Activated gamma-delta T cell (primary cell): ENCODE measurements at places on chromosomes 4 and X.

GRCh38 chrX:136878423-136878822, 2.1 kb downstream of the RBMX start:
- no peak for DNase-seq

DNA sequence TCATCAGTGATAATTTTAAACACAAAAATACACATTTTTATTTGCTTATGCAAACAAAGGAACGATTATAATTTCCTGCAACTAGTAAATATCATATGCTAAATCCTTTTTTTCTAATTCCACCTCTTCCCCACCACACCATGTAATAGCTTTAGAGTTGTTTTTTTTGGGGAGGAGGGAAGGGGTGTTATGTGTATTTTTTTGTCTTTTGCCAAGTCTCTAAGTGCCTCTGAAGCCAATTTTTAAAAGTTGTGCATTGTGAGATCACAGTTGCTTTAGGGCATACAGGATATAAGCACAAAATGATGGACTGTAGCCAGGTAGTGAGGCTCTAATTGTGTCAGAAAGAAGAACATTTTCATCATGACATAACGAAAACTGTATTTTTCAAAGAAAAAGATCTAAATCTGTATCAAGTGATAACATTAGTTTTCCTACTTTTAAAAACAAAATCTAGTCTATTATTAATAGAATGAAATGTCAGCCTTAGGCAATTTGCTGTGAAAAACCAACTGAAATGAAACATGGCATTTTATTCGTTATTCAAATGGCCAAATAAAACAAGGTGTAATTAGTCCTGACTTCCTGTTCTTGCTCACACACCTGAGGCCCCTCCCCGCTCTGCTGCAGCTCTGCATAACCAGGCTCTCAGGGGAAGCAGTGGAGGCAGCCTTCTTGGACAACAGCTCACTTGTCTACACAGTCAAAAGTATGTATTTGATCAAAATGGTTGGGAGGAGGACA, 157.4 kb downstream of the PALLD start:
- no peak for DNase-seq

DNA sequence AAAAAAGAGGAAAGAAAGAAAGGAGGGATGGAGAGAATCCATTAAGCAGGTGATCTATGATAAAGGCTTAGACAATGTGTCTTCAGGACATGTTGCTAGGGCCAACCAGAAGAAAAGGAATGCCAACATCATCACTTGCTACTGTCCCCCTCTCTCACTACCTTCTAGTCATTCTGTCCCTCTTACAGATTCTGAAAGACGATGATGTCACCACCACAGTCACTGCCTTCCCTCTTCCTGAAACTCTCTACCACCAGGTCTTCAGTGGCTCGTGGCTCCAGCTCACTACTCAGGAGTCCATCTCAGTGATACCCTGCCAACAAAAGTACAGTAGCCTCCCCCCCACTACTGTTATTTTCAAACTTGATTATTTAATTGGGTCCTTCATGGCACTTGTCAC, 64.0 kb downstream of the KCNIP4 start:
- no peak for DNase-seq

DNA sequence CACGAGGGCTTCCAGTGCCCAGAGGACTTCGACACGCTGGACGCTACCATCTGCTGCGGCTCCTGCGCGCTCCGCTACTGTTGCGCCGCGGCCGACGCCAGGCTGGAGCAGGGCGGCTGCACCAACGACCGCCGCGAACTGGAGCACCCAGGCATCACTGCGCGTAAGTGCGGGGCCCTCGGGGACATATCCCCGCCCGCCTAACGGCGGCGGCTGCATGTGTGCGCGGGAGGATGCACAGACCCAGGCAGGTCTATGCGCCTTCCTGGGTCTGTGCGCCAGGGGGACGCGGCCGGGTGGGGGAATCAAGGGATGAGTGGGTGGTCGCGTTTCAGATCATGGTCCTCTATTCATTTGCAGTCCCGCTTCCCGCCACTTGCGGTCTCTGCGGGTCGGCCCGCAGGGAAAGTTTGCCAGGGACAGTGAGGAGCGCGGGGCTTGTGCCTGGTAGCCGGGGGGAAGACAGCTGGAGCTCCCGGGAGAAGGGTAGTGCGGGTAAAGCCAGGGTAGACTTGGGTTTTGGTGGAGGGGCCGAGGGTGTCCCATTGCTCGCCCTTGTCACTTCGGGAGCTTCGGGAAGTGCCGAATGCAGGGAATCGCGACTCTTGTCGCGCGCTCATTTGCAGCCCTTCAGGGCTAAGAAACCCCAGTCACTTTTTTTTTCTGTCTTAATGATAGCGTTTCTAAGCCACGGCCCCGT, 1.0 kb downstream of the SHISA3 start:
- no peak for DNase-seq

- DNase-seq, result no peak
These were observed 25.7 kb downstream of the ARL9 start for GRCh38 chr4:56531149-56531770.

DNA sequence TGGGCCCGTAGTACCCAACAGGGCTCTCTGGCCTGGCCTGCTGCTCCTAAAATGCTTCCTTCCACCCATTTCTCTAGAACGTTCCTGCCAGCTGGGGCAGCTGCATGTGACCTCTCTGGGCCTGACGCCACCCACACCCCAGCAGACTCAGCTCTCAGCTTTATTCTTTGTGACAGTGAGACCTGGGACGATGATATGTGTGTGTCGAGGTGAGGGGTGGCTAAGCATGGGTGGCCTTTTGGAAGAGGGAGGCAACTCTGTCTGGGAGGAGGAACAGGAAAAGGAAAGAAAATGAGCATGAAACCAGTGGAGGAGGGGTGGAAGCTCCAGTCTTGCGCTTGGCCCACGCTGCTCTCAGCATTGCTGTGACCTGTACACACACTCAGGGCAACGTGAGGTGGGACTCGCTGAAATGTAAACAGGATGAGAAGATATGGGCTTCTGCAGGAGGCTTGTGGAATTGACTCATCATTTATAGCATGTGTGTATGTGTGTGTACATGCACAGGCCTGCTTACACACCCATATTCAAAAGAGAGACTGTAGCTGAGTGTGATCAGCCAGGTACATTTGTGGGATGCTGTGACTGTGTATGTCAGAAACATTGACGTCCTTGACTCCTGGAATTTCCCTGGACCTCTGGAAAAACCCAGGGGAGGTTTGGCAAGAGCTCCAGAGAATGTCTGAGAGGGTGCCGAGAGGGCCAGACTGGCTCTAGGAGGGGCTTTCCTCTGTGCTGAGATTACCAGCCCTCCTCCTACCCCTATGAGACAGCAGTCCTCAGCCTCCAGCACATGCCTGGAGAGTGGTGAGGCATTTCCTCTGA, 137.9 kb downstream of the PJA1 start:
- DNase-seq, result no peak

GRCh38 chrX:13547671-13548070, 21.7 kb upstream of the EGFL6 start:
- DNase-seq, result no peak
